T47D (cell line): ENCODE measurements at places on chromosomes 7 and 10.

- peak; percentile 39 for DNase-seq
Measured at GRCh38 chr7:14321947-14322346, 332.5 kb upstream of the ETV1 start.

DNA sequence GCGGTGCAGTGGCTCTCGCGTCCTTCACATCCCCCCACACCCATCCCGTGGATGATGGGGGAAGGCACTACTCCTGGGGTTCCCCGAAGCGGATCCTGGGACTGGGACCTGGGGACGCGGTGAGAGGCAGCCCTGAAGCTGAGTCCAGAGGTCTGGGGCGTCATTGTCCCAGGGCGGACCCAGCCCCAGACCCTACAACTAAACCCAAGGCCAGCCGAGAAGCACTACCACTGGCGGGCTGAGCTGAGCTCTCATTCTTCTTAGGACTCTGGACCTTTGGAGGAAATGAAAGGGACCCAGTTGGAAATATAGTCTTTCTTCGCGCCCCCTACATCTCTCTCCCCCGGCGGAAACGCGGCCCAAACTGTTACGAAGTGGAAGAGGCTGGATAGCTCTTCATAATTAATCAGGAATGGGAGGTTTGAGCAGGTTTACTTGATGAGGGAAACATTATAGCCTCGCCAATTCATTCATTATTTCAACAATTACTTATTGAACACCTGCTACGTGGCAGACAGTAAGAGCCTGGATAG lies 389 bp upstream of the FBXL15 start:
- DNase-seq = no peak

- no peak for DNase-seq
Measured at GRCh38 chr7:20276705-20277472, 53.8 kb upstream of the ITGB8 start.

- peak; percentile 42 for DNase-seq
Measured at GRCh38 chr10:108970016-108970415, 953.3 kb downstream of the XPNPEP1 start.

GRCh38 chr10:78118591-78118990 lies 84.9 kb downstream of the RPS24 start:
- no peak for DNase-seq

DNA sequence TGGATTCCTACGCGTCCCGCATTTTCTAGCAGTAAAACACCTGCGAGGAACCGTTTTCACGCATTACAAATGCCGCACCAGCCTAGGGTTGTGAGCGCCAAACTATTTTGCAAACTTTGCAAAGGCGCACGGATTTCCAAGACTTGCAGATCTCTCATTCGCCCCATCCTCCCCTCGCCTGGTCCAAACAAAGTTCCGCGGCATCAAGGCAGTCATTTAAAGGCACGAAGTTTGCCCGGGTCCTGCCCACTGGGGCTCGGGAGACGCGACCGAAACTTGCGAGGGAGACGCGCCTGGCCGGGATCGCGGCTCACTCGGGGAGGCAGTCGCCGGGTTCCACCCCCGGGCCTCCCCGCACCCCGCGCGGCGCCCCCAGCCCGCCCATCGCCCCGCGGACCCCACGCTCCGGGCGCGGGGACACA lies 613 bp downstream of the USP6NL start:
- DNase-seq = no peak

GRCh38 chr10:16948361-16948760 lies 131.1 kb upstream of the RSU1 start:
- no peak for DNase-seq

- no peak for DNase-seq
Measured at GRCh38 chr10:115164220-115164619, 71.1 kb downstream of the ATRNL1 start.

DNA sequence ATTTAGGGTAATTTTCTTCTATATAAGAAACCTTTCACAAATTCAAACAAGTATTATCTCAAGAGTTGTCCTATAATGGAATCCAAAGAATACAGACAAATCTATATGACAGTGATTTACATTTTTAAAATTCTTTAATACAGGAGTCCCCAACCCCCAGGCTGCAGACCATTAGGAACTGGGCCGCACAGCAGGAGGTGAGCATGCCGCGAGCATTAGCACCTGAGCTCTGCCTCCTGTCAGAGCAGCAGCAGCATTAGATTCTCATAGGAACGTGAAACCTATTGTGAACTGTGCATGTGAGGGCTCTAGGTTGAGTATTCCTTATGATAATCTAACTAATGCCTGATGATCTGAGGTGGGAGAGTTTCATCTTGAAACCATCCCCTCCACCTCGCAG lies 37.7 kb downstream of the SNX13 start:
- no peak for DNase-seq

GRCh38 chr7:135260470-135260869 lies 26.8 kb downstream of the STRA8 start:
- DNase-seq = no peak

DNA sequence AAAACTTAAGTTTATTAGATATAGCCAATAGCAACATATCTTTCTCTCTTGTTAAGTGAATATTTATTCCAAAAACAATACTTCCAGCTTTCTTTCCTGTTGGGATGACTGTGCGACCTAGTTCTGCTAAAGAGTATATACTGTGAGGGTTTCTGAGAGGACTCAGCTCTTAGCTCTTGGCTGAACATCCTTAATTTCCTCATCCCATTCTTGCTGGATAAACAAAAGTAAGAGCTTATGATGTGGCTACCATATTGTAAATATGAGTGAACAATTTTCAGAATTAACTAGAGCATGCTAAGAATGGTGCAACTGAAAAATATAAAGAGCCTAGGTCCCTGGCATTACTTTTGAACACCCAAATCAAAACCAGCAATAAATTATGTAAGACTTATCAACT lies 279.5 kb upstream of the GNAI1 start:
- DNase-seq = no peak

- no peak for DNase-seq
Measured at GRCh38 chr10:117248750-117249465, 8.0 kb downstream of the SLC18A2 start.

- no peak for DNase-seq
Measured at GRCh38 chr10:55351431-55351830, 550.4 kb upstream of the PCDH15 start.

DNA sequence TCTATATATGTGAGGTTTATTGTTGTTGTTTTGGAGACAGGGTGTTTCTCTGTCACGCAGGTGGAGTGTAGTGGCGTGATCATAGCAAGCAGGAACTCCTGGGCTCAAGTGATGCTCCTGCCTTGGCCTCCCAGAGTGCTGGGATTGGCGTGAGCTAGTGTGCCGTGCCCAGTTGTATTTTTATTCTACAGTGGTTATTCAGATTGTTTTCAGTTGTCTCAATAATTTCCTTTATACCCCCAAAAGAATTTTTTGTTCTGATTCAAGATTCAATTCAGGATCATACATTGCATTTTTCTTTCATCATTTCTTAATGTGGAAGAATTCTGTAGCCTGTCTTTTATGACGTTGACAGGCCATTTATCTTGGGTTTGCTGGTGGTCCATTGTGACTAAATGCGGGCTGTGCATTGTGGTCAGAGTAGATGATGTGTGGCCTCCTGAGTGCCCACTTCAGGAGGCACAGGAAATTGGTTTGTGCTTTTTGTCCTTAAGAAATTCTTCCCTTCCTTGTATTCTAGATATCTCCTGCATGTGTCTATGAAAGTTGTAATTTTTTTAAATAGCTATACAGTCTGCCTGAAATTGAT lies 22.9 kb downstream of the RBM33 start:
- no peak for DNase-seq

DNA sequence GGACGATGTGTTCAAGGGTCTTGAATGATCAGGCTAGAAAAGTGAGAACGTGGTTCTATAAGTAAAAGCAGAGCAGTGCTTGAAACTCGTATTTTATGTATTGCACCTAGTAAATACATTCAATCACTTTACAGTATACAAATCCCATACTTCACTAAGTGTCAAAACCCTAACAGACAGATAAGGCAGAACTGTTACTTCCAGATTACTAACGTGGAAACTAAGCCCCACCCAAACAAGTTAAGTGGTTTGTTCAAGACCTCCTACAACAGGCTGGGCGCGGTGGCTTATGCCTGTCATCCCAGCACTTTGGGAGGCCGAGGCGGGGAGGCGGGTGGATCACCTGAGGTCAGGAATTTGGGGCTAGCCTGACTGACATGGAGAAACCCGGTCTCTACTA lies 9.2 kb upstream of the MYO1G start:
- DNase-seq = no peak

GRCh38 chr10:75646916-75647315 lies 215.5 kb downstream of the LRMDA start:
- DNase-seq = no peak

DNA sequence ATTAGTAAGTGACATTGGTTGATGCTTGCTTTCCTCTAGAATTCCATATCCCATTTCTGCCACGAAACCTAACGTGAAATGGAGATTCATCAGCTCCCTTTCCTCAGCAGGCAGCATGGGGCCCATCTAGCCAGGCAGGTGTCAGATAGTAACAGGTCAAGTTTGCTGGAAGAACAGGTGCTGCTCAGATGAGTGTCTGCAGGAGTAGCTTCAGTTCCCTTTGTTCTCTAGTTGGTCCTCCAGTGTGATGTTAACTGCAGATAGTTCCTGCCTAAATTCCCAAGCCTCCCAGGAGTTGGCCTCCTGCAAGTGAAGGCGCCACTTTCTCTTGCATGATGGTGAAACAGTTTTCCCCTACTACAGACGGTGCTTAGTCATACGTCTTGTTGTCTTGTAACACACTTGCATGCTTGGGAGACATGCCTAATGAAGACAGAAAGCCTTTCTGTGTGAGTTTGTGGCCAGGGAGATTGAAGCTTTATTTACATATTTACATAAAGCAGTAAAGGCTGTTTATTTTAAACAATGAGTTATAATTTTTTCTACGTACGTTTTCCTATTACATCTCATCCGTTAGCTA lies 175.4 kb downstream of the CHN2 start:
- no peak for DNase-seq

DNA sequence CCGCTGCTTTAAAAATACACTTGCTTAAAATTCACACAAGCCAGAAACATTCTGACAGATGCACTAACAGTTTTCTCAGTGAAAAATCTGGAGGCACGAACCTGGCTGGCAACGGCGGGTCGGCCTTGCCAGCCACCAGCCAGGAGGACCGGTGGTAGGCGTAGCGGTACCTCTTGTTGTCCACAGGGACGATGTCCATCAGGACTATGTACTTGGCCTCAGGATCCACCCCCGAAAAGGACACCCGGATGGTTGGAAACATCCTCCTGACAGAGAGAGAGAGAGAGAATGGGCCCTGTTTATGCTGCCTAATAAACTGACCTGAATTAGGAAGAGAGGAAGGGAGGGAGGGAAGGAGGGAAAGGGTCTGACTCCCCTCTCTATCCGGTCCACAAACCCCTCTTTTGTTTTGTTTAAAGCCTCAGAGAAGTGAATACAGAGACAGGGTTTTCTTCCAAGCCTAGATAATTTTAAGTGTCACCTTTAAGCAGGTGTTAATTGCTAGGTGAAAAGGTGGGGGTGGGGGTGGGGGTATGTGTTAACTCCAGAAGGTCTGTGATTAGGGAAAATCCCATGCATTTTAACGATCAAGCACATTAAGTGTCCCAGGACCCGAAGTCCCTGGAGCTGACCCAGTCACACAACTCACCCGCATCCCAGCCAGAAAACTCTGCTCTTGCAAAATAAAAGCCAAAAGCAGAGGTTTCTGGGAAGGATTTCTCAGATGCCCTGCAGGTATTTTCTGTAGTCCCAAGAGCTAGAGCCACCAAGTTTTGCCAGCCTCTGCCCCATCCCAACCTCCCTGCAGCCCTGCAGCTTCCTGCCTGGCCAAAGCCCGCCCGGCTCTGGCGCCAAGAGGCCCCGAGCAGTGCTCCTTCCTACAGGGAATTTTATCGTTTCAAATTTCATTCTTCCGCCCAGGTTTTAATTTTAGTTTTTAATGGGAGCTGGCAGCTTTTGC lies 5.0 kb downstream of the TBX20 start:
- no peak for DNase-seq

DNA sequence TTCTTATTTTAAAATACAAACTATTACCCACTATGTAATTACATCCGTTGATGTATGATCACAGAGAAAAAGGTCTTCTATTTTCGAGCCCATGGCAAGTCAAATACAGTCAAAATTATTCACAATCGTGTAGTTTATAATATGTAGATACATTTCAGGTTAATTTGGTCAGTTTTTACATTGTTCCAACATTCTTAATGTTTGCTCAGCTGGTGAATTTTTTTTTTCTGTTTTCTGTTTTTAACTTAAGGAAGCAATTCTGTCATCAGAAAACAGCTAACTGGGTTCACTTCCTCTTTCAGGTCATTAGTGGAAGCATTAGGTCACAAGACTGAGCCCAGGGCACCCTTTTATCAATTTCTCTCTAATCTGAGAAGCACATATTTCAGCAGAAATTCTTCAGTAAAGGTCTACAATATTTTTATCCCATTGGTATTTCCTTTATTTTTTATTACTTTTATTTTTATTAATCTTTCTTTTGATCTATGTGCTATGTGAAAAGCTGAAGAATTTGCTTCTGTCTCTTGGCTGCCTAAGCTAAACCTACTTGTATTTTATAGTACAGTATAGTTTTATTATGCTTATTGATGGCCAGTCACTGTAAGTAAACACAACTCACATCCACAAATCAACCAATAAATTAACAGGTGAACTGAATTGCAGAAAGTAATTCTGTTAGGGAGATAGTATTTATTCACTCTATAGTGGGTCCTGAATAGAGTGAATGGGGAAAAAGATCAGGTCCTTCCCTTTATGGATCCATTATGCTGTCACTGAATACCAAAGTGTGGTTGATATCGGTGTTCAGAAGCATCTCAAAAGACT lies 84.6 kb downstream of the ICA1 start:
- DNase-seq = no peak

DNA sequence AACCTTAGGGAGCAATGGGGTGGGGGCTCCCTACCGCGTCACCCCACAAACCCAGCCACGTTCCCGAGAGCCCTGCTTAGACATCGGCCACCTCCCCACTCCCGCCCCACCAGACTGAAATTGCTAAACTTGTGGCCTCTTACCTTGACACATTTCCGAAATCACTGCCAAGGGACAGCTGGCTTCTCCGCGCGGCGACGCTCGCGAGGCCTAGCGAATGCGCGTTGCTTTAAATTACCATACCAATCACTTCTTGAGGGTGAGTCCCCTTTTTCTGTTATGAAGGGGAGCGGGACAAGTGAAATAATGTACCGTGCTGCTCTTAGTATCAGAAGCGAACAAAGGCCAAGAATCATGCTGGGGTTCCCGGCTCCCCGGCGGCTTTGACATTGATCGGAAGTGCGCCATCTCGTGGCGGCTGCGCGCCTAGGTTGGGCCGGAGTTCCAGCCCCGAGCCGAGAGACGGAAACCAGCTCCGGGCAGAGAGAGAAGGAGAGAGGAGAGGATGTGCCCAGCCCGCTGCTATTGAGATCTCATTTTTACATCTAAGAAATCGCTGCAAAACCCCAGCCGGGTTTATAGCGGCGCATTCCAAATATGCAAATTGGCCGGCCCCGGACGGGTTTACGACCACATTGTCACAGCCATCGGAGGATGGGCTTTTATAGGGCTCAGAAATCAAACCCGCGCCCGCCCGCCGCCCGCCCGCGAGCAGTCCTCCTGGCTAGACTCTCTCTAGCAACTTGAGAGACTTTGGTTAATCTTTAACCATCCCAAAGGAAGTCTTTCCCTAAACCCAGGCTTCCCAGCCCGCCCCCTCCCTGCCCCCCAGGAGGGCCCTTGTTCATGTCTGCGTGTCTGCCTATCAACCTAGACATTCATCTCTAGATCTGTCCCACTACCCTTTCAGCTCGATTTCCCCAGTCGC lies 5.3 kb downstream of the HOXA11 start:
- peak; percentile 80 for DNase-seq

GRCh38 chr10:12728494-12728893 lies 273.0 kb downstream of the CCDC3 start:
- DNase-seq = no peak
